ENCODE measurements at places on chromosomes 13 and 19.

- no peak for DNase-seq
Measured at GRCh38 chr19:42512743-42513304, 15.5 kb downstream of the CEACAM1 start.

DNA sequence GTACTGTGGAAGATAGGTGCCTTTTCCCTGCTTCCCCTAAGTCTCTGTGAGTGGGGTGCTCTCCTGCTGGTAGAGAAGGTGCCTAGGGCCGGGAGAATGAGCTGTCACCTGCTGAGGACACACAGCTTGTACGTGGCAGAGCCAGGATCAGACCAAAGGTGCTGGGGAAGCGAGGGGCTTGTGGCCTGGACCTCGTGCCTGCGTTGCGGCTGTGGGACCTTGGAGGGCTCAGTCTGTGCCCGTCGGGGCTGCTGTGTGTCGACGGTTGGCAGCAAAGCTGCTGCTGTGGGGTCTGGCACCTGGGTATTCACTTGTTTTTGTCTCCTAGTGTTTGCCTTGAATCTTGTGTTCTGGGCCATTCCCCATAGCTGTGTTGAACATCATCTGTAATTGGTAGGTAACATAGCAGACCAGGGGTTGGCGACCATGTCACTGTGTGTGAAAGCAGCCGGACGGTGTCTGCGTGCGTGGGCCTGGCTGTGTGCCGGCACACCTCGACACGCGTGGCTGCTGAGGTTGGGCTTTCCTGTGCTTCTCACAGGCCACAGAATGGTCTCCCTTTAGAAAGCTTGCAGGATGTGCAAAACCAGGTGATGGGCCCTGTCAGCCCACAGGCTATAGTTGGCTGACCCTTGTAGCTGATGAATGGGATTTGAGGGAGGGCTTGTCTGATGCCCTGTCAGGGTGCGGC lies 9.2 kb downstream of the U2AF2 start:
- no peak for DNase-seq

DNA sequence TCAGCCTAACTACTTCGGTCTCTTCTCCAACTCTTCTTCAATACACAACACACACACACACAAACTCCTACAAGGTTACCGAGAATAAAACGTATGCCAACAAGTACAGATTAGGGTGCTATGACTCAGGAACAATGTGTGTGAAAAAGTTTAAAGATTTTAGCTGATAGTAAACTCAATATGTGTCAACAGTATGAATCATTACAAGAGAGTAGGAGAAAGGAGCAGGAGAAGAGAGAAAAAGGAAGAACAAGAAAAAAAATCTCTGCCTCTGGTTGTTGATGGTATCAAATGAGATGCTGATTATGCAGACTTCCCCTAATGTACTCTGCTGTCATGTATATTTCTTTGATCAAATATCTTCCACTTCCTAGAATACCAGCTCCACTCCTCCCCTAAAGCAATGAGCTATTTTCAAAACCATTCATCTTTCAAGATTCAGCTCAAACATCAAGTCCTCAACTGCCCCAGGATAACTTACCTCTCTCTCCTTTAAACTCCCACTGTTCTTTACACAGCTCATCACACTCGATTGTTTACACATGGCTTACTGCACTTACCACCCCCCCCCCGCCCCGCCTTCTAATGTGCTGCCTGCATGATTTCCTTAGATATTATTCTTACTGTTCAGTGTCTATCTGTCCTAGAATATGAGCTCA lies 95.6 kb downstream of the FAM216B start:
- peak; percentile 61 for DNase-seq

DNA sequence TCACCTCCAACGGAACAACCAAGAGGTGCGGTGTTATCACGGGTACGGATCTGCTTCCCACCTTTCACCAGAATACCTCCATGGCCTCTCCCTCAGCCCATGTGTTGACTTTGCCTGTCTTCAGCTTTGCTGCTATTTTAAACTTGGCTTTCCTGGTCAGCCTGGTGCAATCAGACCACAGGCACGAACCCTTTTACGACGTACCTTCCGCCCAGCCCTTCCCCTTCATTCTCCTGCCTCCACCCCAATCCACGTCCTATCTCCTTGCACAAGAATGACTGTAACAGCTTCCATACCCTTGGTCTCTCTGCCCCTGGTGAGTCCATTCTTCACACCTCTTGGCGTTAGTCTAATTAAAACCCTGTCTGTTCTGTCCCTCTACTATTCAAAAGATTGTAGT lies 431.7 kb downstream of the EFNB2 start:
- DNase-seq, result no peak

- DNase-seq, result no peak
Measured at GRCh38 chr13:51342706-51343105, 3.2 kb downstream of the SERPINE3 start.

GRCh38 chr19:2808129-2808941 lies 11.3 kb upstream of the ZNF554 start:
- DNase-seq, result no peak

DNA sequence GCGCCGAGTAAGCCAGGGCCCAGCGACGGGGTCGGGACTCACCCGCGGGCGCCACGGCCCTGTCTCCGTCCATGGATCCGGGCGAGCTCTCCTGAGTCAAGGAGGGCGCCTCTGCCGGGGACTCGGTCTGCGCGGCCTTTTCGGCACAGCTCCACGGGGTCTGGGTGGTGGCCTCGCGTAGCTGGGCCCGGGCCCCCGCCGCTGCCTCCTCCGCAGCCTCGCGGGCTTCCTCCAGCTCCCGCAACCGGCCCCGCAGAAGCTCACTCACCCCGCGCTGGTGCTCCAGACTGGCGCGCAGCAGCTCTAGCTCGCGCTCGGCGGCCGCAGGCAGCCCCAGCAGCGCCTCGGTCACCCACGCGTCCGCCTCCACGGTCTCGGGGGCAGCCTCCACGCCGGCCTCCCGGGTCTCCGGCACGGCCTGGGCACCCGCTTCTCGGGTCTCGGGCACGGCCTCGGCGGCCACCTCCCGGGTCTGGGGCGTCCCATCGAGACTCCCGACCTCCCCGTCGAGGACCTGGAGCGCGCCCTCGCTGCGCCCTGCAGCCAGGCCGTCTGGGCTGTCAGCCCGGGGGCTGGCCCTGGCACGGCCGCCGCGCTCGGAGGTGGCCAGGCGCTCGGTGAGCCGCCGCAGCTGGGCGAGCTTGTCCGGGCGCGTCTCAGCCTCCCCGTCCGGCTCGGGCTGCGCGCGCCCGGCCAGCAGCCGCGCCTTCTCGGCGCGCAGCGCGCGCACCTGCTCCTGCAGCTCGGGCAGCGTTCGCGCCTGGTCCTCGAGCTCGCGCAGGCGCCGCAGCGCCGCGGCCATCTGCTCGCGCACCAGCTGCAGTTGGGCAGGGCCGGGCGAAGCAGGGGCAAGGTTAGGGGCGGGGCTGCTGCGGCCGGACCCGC lies 8.4 kb downstream of the KANK3 start:
- DNase-seq, result peak; percentile 80

- DNase-seq, result no peak
Measured at GRCh38 chr19:35261356-35262100, 7.2 kb upstream of the USF2 start.

DNA sequence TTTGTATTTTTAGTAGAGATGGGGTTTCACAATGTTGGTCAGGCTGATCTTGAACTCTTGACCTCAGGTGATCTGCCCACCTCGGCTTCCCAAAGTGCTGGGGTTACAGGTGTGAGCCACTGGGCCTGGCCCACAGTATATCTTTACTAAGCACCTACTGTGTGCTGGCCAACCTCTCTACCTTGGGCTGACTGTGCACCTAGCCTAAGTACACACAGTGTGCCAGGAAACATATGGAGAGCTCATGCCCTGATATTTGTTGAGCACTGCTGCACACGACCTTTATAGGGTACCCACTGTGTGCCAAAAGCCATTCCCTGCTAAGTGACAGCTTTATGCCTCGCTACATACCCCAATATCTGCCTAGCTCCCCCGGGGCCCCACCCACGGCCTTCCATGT lies 6.3 kb upstream of the ARHGAP45 start:
- no peak for DNase-seq

GRCh38 chr13:49546561-49546960 lies 38.8 kb downstream of the RCBTB1 start:
- peak; percentile 64 for DNase-seq

DNA sequence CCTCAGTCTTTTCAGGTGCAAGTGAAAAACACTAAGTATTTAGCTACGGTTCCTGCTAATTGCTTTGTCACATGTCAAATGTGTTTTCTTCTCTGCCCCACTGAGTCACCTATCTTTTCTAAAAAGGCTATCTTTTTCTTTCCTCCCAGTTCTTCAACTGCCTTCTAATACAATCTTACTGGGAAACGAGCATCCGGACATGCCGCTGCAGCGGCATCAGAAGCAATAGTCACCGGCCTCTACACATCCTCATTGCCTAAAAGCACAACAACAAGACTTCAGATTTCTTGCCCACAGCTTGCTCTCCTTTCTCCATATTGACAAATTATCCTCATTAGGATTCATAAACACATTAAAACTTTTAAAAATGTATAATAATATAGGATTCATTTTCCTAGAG lies 1.2 kb downstream of the PCDH9 start:
- DNase-seq, result peak; percentile 58

DNA sequence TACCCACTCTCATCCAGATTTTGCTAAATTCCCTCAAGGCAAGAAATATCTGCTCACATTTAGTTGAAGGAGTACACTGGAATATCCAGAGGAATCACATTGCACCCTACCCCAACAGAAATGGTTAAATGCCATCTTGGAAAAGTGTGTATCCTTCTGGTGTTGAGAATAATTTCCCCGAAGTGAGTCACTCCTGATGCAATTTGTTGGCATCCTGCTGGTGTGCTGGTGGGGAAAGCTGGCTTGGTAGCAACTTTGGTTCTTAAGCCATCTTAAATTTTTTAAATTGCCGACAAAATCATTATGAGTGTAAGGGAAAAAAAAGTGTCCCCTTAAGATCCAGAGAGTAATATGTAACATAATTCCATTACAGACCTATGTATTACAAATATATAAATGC lies 337.3 kb upstream of the DACH1 start:
- DNase-seq, result no peak

DNA sequence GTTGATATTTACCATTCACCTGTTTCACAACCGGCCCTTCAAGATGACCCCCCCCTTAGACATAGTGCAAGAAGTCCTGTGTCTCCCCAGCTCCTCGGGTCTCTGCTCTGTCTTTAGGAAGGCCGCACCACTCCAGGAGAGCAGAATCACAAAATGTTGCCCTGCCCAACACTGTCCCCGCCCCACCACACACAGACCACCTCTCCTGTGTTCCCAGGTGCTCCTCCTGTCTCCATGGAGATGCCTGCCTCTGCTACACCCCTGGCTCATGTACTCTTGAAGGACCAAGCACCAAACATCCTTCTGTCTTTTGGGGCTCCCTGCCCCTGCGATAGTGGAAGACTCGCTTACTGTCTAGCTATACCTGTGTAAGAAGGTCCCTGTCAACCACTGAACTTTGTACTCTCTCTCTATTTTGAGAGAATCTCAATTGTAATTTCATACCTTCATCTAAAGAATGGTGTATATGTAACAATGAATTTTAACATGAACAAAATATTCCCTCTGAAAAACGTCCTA lies 9.6 kb upstream of the TNFRSF19 start:
- no peak for DNase-seq

DNA sequence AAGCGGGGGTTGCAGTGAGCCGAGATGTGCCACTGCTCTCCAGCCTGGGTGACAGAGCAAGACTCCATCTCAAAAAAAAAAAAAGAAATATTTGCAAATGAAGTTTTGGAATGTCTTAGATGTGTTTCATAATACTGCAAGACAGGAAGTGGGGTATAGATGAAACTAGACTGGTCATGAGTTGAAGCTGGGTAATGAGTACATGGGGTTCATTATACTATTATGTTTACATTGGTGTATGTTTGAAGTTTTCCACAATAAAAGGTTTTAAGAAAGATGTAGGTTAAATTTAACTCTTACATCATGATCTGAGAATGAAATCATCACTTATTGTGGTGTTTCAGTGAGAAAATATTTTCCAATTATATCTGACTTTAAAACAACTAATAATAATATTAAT lies 19.0 kb downstream of the FNDC3A start:
- no peak for DNase-seq

GRCh38 chr19:47595944-47596343 lies 13.0 kb upstream of the BICRA start:
- DNase-seq, result no peak

GRCh38 chr13:106917024-106917571 lies 349.2 kb upstream of the ARGLU1 start:
- DNase-seq, result no peak

- no peak for DNase-seq
Measured at GRCh38 chr13:34401696-34402095, 540.4 kb upstream of the NBEA start.

- DNase-seq, result peak; percentile 93
Measured at GRCh38 chr13:59750860-59751259, 412.9 kb downstream of the DIAPH3 start.

DNA sequence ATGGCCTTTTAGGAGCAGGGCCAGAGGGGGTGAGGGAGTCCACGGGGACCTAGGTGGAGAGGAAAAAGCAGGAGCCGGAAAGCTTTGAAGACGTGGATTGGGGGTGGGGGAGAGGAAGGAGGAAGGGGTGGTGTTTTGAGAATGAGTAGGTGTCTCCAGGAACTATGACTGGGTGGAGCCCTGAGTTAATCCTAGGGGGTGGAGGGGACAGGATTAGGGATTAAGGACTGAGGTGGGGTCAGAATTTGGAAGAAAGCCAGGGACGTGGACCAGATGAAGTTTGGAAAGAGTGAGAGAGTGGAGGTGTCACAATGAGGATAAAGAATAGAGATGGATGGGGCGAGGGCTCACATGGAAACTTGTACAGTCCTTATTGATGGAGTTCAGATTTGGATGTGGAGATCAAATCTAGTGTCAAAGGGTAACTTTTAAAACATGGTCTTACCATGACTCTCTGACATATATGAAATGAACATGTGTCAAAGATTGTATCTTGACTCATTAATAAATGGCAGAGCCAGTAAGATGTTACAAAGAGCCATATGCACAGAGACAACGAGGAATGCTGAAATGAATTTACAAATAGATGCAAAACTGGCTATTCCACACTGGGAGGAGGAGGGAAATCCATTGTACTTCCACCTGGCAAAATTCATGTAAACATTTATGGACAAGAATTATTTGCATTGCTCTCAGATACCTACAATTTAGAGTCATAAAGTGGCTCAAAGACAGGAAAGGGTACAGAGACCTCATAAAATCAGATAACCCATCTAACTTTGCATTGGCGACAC lies 1.7 kb upstream of the KLK13 start:
- no peak for DNase-seq

DNA sequence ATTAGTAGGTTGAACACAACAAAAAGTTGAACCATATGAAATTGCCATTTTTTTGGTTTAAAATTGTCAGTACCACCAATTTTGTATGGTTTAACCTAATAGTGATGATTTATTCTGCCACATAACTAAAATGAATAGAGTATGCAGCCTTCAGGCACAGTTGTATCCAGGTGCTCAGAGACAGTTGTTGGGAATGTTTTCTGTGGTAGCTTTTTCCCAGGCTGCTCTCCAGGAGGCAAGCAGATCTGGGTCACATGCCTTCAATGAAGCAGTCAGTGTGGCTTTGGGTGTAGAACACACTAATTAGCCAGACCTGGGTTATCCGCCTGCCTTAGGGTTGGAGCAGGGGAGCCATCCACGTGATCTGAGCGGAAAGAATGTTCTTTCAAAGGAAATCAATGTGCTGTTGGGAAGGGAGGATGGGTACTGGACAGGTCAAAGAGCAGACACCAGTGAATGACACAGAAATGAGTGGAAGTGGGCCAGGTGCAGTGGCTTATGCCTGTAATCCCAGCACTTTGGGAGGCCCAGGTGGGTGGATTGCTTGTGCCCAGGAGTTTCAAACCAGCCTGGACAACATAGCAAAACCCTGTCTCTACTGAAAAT lies 28.6 kb downstream of the MARK4 start:
- DNase-seq, result no peak

All from eye (tissue), 1 donor.